ENCODE measurements at places on chromosomes 1 and 21.

DNA sequence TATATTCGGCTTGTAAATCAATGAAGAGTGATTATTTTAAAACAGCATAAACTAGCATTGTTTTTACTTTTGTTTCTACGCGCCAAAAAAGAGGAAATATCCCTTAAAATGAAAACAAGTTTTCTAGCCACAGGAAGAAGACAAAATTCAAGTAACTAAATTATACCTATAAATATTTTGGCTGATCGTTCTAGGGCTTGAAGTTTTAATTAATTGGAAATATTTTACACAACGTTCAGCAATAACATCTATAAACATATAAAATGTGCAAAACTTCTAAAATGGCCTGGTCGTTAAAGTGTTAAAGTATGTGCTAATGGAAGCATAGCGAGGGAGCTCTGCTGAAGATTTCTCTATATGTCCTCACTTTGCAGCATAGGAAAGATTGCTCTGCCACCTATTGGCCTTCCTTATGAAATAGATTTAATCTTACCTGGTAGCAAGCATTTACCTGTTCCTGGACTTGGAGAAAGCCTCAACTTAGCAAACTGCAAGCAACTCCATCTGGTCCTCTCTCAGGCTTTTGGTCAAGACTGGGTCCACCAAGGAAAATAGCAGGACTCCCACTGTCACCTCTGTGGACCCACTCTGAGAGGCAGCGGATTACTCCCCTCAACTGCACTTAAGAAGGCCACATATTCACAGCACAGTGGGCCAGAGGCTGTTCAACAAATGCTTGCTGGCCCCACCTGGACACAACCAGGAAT is 351.3 kb upstream of the RUNX1 start:
- DNase-seq: peak; percentile 15

DNA sequence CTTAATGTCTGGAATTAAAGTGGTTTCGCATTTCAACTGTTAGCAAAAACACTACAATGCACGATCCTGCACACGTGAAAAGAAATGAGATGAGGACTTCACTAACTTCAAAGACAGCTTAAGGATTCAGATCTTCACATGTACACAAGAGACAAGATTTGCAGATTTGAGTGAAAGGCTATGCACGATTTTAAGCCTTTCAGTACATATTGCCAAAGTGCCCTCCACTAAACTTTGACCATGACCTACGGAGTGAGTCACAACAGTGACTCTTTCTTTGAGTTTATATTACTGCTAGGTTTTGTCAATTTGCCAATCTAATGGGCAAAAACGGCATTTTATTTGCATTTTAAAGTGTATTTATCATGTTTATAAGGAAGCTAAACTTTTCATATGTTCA is 41.2 kb upstream of the CR1L start:
- DNase-seq: peak; percentile 4

DNA sequence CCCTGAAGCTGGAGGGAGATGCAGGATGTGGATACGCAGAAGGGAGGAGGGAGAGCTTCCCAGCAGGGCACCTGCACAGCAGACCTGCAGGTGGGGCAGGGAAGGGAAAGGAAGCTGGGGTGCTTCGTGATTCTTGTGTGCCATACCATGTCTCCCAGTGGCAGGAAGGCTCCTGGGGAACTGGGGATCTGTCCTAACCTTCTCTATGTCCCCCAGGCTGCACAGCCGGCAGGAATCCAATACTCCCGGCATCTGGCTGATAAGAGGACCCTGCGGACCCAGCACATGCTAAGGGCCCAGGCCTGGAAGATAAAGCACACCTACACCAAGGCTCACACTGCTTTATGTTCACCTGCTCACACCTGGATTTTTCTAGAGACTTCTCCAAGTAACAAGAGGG is 79.4 kb downstream of the ITPKB start:
- no peak for DNase-seq

DNA sequence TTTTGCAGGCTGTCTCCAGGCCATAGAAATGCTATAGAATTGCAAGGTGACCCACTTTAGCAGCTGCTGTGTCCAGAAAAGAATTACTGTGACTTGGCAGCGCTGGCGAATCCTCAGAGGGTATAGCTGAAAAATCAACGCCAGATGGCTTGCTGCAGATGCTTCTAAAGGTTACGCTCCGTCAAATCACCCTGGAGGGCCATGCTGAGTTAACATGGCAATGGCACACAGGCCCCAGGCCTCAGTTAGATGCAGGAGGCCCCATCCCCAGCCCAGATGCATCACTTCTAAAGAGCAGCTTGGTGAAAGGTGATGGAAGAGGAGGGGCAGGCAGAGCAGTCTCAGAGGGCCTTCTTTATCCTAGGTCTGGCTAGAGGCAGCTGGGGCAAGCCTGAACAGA is 18.0 kb downstream of the KIAA1614 start:
- DNase-seq: no peak

DNA sequence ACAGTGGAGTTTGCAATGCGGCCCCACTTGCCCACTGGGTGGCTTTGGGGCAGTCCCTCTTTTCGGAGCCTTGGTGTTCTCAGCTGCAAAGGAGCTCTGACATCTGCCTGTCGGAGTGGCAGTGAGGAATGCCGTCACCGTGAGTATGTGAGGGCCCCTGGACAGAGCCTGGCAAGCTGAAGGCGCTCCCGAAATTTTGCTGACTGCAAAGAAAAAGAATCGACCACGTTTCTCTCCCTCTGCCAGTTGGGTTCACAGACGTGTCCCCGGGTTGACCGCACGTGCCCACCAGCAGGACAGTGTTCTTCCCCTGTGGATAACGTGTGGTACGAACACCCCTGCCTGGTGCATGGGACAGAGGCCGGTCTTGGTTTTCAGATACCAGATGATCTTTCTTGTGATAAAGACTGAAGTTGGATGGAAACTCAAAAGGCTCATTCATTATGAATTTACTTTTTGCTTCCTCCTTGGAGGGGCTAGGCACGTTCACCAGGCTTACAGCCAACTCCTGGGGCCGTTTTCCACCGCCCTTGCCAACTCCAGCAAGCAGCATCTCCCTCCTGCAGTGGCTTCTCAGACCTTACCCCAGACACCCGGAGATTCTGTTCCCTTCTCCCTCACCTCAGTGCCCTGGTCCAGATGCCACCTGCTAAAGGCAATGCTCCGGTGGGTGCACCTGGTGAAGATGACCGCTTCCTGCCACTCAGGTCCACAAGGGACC is 29.7 kb downstream of the ECE1 start:
- DNase-seq: no peak

DNA sequence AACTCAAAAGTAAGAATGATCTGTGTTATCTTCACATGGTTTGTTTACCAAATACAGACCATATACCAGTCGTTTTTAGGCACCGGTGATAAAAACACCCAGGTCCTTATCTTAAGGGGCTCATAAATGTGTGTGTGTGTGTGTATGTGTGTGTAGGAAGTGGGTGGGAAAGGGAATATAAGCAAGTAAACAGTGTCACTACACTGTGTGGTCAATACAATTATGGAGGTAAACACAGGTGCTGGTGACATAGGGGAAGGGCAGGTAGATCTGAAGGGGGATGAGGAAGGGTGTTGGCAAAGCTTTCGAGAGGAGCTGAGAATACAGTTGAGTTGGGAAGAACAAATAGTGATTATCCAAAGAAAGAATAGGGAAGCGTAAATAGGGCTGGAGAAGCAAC is 19.1 kb upstream of the MRPS6 start:
- DNase-seq: no peak

DNA sequence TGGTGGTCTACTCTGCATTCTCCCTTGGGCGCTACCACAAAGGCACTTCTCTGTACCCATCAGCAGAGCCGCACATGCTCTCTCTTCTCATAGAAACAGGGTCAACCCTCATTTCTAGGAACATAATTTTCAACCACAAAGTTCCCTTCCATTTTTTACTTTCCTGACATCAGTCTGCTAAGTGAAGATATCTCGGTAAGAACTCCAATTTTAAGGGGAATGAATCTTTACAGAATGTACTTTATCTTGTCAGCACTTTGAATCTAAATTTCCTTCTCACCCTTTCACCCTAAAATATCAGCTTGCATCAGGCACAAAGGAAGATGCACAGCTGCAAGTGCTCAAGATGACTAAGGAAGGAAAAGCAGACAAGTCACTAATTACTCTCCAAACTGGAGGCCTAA is 545.9 kb downstream of the SMYD3 start:
- no peak for DNase-seq

GRCh38 chr21:28982637-28983036 is 10.0 kb downstream of the LTN1 start:
- no peak for DNase-seq

GRCh38 chr21:25911730-25912401 is 177.1 kb downstream of the GABPA start:
- no peak for DNase-seq

DNA sequence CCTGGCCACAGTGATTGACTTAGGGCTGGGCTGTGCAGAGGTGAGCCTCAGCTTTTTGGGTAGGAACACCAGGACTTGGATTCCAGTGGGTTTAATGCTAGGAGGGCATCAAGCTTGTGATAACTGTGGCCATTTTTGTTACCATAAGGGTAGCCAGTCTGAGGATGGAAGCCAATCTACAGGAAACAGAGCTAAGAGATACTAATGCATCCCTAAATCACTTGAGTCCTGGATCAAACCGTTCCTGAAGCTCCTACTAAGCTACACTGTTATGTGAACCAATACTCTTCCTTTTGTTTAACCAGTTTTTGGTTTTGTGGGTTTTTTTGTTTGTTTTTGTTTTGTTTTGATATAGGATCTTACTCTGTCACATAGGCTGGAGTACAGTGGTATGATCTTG is 12.2 kb downstream of the KIAA2013 start:
- DNase-seq: no peak
